Stimulated activated CD8-positive, alpha-beta memory T cell treated with anti-CD3 and anti-CD28 coated beads, Interleukin-12 subunit alpha, Interleukin-12 subunit beta, amount 100 ng/mL, for 4 hours (primary cell): ENCODE measurements at places on chromosomes 7 and 10.
A peak's percentile ranks its signal among the peaks of the same experiment; 100 is the strongest.

- DNase-seq: no peak
Observed at GRCh38 chr10:88657901-88658300, 6.3 kb upstream of the LIPF start.

GRCh38 chr7:16079723-16080122, 341.6 kb downstream of the CRPPA start:
- DNase-seq: no peak

- no peak for DNase-seq
Observed at GRCh38 chr7:76375251-76375650, 16.5 kb upstream of the YWHAG start.

- no peak for DNase-seq
Observed at GRCh38 chr10:91925022-91925320, 1.4 kb downstream of the BTAF1 start.

- no peak for DNase-seq
Observed at GRCh38 chr10:68576118-68576517, 16.0 kb downstream of the TET1 start.

DNA sequence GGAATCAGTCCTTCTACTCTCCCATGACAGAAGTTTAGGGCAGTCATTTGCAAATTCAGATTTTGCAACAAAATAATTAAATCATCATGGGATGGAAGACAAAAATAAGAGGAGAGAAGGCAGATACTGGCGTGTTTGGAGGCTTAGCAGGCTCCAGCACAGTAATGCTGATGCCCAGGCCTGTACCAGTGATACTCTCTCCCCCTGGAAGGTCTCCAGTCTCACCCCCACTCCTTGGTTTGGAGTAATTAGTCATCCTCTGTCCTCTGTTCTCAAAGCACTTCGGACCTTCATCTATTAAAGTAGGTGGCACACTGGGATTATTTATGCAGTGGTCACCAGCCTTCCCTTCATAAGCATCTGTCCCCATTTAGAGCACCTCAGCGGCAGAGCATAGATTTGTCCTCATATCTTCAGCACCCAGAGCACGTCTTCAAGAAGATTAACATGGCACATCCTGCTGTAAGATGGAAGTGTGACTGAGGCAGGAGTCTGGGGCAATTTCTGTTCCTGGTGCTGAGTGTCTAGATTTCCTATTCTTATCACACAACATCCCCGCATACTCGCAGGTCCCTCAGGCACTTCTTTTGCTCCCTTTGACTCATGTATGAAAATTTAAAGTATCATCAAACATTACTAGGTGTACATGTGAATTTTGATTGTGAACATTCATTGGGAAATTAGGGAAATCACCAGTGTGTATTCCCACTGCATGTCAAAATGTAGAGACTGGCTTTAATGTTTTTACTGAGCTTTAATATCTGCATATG, 31.3 kb upstream of the TRIL start:
- no peak for DNase-seq

- DNase-seq: no peak
Observed at GRCh38 chr7:111025006-111025405, 65.9 kb upstream of the LRRN3 start.

GRCh38 chr10:124849111-124849773, 47.6 kb downstream of the ABRAXAS2 start:
- no peak for DNase-seq

DNA sequence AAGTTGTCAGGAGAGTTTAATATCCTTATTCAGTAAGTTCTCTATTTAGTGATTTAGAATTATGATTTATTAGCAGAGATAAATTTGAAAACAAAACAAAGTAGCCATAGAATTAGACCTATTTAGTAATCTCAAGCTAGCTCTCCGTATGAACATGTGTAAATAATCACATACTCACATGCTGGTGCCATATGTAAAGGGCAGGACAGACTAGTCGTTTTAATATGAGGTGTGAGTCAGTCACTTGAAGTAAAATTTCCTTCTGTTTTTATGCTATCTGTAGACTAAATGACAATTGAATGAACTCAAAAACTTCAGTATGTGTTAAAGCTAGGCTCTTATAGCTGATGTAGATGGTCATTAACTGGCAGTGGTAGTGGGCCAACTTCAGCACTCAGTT, 67.1 kb downstream of the WAC start:
- no peak for DNase-seq

- no peak for DNase-seq
Observed at GRCh38 chr10:104417637-104418292, 64.1 kb downstream of the CFAP58 start.

DNA sequence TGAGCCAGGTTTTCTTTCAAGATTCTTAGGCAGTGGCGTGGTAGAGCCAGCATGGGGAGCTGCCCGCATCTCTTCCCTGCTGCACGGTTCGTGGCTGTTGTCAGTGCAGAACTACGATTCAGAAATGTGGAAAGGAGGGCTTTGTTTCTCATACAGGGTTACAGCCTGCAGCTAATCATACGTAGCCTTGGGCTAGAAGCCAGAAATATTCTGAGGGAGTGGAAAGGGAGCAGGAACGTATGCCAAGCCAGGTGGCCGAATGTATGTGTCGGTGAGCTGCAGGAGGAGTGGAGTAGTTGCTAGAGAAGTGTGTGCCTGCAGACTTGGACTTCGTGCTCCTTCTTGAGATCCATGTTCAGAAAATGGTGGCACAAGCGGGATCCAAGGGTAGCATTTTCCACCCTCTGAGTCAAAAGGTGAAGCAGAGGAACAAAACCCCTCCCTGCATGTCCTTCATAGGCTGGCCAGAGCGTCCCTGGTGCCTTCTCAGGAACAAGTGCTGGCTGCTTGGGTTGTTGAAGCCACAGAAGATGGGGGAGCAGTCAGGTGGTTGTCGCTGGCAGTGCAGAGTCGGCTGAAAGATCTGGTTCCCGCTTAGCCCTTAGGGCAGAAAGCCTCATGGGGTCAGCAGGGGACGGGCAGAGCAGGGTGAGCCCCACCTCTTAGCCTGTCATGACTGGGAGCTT, 40.9 kb downstream of the LANCL2 start:
- no peak for DNase-seq

GRCh38 chr7:106755641-106756040, 94.7 kb upstream of the CCDC71L start:
- DNase-seq: no peak

GRCh38 chr10:124289851-124290795, 128.6 kb downstream of the OAT start:
- no peak for DNase-seq

DNA sequence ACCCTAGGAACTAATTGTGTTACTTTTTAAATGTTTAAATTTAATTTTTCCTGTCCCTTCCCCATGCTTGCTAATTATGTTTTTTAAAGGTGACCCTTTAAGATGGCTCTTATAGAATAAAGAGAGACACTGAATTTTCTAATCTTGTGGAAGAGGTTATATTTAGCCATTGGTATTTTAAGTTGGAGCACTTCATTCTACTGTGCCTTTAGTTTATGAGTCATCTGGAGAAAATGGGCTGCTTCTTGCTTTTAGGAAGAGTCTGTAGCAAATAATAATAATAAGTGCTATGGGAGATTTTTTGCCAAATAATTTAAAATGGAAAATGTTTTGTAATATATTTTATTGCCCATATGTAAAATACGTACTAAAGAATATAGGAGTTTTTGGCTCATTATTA, 139.7 kb downstream of the ADK start:
- no peak for DNase-seq

DNA sequence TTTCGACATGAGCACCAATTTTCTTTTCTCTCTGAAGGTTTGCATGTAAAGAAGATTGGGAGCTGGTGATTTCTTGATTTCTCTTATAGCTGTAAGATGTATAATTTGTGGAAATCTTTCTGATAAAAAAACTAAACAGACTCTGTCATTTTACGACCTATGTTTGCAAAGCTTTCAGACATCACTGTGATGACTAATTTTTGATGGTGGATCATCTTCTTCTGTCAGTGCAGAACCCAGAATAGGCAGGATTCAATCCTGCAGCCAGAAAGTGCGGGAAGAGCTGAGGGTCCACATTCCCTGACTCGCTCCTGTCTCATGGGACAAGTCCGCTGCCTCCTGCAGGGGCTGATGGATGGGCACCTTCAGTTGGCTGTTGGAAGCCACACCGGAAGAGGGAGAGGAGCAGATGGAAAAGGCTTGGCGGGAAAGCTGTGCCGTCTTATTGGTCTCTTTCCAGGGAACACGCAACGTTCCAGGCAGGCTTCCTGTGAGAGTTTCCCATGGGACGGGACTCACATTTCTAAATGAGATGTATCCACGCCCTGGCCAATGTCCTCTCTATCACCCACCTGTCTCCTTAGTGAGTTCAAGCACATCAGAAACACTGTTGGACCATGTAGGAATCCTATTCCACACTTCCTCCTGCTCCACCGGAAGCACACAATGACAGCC, 186.9 kb downstream of the PRPF18 start:
- no peak for DNase-seq

GRCh38 chr7:45691155-45691656, 117.0 kb downstream of the ADCY1 start:
- no peak for DNase-seq

DNA sequence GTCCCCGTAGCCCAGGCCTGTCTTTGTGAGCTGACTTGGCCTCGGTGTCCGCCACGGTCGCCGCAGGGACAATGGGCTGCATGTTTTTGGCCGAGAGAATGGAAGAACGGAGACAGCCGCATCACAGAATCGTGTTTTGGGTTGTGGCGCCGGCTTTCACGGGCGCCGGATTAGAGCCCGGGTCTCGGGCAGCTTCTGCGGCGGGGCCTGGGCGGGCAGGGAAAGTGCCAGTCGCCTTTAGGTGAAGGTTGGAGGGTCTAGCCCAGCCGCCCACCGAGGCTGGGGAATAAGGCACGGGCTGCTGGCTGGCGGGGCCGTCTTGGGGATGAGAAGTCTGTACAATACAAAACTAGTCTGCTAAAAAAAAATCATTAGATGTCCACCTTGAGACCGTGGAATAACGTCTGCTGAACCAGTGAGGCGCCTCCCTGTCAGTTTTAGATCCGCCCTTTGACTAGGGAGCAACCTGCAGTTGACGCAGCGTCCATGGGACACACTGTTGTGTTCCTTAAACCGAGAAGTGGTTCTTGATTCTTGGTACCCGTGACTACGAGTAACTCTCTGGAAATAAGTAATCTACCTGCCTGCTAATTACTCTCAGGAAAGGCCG, 577 bp downstream of the DNAJB9 start:
- peak; percentile 6 for DNase-seq

DNA sequence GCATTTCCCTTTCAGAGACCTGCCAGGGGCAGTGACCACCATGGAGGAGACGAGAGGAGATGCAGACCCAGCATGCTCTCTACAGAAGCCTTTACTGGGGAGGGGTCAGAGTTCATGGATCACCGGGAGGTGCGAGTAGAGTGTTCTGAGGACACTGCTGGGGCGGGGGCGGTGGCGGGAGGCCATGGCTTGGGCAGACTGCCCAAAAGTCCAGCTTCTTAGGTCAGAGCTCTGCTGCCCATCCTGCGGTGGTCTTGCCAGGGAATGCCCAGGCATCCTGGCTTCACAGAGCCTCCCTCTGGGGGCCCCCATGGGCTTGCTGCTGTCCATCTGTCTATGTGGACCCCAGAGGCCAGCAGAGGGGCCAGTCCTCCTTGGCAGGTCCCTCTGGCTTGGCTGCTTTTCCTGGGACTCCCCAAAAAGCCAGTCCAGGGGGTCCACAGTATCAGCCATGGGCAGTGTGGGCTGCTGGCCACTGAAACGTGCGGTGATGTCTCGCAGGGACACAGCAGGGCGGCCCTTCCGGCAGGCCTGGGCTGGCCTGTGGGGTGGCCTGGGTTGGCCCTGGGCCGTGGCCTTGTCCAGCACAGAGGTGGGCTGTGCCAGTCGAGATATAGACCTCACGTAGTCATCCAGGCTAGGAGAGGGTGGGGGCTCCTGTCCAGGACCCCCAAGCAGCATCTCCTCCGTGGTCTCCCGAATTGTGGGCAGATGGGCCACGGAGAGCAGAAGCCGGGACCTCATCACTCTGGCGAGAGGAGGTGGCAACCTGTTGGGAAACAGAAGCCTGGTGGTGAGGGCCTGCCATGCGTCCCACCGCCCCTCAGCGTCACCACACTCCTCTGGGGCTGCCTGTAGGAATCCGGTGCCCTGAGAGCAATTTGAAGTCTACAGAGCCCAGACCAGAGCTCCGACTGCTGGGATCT, 1.1 kb downstream of the DEPP1 start:
- no peak for DNase-seq

GRCh38 chr7:99828811-99829210, 998 bp downstream of the CYP3A43 start:
- DNase-seq: no peak

DNA sequence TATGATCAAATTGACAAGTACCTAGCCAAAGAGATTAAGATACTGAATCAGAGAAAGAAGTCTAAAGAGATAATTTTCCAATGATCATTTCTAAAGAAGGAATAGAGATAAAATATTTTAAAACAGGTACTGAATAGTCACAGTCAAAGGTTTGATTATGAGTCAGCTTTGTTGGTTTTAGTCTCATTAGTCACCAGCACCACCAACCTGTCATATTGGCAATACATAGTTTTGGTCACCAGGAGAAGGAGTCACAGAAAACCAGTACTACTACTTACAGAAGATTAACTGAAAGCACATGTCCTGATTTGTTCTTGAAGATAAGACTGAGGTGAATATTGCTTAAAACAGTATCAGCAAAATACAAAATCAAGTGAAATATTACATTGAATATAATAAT, 34.6 kb downstream of the ZEB1 start:
- no peak for DNase-seq

DNA sequence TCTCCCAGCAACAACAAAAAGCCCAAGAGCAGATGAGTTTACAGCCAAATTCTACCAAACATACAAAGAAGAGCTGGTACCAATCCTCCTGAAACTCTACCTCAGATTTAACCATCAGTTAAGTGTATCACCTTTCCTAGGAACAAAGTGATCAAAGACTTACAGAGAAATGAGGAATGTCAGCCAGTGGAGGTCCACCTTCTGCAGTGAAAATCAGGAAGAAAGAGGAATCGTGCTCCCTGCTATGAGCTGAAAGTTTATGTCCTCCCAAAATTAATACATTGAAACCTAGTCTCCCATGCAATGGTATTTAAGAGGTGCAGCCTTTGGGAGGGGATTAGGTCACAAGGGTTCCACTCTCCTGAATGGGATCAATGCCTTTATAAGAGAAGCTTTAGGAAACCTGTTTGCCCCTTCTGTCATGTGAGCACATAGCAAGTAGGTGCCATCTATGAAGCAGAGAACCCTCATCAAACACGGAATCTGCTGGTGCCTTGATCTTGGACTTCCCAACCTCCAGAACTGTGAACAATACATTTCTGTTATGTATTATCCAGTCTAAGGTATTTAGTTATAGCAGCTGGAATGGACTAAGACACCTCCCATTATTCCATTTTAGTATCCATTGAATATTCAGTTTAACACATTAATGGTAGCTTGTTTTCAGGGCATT, 139.0 kb upstream of the FZD8 start:
- no peak for DNase-seq

DNA sequence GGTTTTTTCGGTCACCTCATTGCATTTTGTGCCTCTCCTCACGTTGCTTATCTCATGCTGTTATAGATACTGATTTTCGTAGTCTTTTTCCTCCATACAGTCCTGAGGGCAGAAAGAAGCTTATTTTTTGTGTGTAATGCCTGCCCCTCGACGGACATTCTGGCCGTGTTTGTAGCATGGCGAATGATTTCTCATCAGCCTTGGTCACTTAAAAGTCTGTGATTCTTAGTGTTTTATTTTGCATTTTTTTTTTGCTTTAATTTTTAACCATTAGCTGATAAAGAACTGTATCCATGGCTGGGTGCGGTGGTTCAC, 469 bp upstream of the NOC3L start:
- DNase-seq: no peak

GRCh38 chr7:29865526-29865925, 59.2 kb downstream of the WIPF3 start:
- no peak for DNase-seq
